Activated T-cell treated with anti-CD3 and anti-CD28 coated beads for 1 hour (primary cell): ENCODE measurements at places on chromosomes 16 and 17.

DNA sequence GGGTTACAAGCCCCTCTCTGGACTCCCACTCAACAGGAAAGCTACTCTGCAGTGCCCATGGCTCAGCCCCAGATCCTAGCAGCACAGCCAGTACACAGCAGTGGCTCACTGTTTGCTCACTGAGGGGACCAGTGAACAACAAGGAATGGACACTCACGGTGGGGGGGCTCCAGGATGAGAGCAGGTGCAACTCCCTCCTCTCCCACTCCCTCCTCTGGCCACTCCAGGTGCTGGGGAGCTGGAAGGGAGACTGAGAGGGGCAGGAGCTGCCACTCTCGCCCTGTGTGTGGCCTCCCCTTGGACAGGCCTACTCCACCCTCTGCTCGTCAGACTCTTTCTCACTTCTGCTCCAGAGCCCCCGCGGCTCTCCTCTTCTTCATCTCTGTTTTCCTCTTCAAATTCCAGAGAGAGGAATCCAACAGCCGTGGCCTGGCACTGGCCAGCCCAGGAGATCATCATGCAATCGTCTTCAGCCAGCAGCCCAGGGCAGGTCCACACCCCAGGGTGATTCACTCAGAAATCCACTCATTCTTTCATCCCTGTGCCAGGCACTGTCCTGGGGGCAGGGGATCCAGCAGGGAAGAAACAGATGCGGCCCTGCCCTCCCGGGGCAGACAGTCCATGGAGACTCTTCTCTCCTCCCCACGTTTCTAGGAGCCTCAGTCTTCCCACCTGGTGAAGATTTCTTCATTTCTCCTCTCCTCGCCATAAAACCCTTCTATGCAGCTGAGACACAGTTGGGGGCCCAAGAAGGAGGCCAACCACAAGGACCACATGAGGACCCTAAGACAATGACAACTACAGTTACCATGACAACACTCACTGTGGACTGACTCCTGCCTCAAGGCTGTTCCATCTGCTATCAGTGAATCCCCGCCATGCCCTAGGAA lies 30.7 kb downstream of the CFAP20 start:
- DNase-seq, result no peak

- DNase-seq, result no peak
These were observed 12.7 kb upstream of the RASD1 start for GRCh38 chr17:17508646-17509591.

DNA sequence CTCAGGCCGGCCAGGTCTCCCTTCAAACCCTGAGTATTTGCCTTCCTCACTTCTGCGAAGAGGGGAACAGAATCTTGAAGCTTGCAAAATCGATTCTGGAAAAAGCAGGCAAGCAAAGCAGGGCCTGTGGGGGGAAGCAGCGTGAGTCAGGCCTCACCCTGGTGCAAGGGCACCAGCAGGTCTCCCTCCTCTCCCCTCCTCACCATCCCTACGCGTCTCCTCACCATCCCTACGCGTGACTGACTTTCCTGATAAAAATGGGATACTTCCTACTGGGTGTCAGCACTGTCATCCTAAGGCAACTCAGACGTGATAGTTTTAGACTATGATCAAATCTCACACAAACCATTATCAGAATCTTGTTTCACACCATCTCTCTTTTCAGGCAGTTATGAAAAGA lies 12.1 kb downstream of the CMTM3 start:
- DNase-seq, result no peak

- no peak for DNase-seq
These were observed 279.5 kb upstream of the MYOCD start for GRCh38 chr17:12386225-12386624.

DNA sequence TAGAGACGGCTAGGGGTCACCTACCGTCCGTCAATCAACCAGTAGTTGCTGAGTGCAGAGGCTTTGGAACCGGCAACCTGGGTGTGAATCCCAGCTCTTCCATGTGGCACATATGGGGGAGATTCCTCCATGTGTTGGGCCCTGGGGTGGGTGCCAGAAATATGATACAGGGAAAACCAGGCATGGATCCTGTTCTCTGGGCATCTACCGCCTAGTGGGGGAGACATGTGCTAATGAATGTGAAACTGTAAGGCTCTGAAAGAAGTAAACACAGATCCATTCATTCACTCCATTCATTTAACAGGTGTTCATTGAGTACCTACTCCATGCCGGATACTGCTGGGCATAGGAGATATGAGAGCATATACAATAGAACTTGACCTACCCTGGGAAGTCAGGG lies 39.5 kb upstream of the SDK2 start:
- no peak for DNase-seq

- no peak for DNase-seq
These were observed 4.6 kb upstream of the GHDC start for GRCh38 chr17:42198897-42199296.
